ENCODE measurements at places on chromosomes 3 and 15.

- H3K4me3 ChIP-seq: no peak overlapping the region
- no peak for DNase-seq
- H3K36me3 ChIP-seq: no peaks in the 10 kb centered on the region
- no peak overlapping the region for H3K27ac ChIP-seq
- H3K4me1 ChIP-seq: no peaks in the 10 kb centered on the region
Observed at GRCh38 chr3:170523248-170523647, 62.6 kb downstream of the SLC7A14 start.

DNA sequence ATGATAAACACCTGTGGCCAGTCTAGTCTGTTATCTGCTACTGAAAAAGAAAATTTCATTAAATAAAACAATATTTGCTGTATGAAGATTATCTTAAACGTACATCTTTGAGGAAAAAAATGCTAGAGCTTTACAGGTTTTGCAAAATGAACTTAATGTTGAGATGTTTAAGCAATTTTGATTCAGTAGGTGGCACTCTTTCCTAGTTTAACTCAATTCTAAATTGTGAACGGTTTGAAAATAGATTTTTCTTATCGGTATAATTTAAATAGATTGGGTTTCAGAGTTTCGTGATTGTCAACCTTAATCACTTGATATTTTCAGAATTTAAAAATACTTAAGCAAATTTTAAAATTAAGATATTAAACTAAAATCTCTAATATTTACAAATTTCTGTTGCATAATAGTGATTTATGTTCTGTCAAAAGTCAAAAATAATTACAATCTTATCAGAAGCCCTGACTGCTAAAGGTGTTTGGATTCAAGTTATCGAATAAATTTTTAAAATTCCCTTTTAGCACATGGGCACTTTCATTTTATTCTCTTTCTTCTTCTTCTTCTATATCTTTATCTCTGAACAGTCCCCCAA lies 7.0 kb upstream of the RNF111 start:
- H3K27me3 ChIP-seq: no peaks in the 10 kb centered on the region
- peak overlapping the region; percentile 43 for H3K4me3 ChIP-seq
- DNase-seq: no peak
- no peaks in the 10 kb centered on the region for H3K36me3 ChIP-seq

DNA sequence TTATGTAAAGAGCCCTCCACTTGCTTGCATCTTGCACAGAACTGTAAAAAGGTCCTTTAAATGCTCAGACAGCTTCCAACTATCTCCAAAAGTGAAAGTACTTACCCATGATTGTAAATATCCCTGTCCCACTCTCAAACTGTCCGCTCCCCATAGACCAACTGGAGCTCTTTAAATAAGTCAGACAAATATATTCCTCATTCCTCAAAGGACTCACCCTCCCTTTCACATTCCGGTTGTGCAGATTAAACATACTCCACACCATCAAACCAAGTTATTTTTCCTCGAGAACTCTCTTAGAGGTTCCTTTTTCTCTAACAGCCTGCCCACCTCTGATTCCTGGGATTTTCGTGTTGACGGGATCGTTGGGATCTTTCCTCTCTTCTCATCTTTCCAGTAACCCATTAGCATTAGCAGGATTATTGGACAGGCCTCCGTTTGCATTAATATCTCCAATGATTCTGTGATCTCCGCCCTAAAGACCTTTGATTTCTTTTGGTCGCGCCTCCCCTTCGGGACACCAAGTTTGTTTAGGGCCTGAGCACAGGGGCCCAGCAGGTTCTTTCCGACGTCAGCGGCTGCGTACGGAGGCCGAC lies 763 bp downstream of the GOLGB1 start:
- H3K4me3 ChIP-seq: no peak overlapping the region
- DNase-seq: peak; percentile 13
- peaks cover 3% of the 10 kb centered on the region for H3K36me3 ChIP-seq
- peaks cover 14% of the 10 kb centered on the region for H3K27me3 ChIP-seq
- peaks cover 7% of the 10 kb centered on the region for H3K4me1 ChIP-seq

DNA sequence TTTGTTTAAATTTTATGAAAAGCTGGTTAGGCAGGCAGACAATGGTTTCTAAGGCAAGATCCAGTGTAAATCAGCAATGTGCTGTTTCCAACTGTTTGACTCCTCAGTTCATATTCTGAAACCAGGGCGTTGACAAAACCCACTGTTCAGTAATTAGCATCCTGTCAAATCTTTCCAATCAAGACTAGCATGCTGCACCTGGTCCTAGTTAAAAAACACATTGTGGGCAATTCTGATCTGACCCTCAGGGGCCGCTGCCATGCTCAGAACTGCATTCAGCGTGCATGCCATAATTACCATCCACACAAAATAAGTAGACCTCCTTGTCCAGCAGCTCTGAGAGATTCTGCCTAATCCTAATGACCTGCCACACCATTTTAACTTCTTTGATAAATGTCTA lies 20.9 kb upstream of the RBP1 start:
- H3K27ac ChIP-seq: no peak overlapping the region
- no peaks in the 10 kb centered on the region for H3K27me3 ChIP-seq
- H3K4me1 ChIP-seq: peaks cover 4% of the 10 kb centered on the region
- H3K4me3 ChIP-seq: no peak overlapping the region

- peaks cover 9% of the 10 kb centered on the region for H3K27me3 ChIP-seq
- peaks cover 2% of the 10 kb centered on the region for H3K4me1 ChIP-seq
- H3K4me3 ChIP-seq: no peak overlapping the region
- H3K36me3 ChIP-seq: no peaks in the 10 kb centered on the region
Observed at GRCh38 chr3:42729404-42730145, 27.0 kb upstream of the HHATL start.

- H3K27me3 ChIP-seq: no peaks in the 10 kb centered on the region
Observed at GRCh38 chr15:85691350-85692240, 103.1 kb downstream of the KLHL25 start.

DNA sequence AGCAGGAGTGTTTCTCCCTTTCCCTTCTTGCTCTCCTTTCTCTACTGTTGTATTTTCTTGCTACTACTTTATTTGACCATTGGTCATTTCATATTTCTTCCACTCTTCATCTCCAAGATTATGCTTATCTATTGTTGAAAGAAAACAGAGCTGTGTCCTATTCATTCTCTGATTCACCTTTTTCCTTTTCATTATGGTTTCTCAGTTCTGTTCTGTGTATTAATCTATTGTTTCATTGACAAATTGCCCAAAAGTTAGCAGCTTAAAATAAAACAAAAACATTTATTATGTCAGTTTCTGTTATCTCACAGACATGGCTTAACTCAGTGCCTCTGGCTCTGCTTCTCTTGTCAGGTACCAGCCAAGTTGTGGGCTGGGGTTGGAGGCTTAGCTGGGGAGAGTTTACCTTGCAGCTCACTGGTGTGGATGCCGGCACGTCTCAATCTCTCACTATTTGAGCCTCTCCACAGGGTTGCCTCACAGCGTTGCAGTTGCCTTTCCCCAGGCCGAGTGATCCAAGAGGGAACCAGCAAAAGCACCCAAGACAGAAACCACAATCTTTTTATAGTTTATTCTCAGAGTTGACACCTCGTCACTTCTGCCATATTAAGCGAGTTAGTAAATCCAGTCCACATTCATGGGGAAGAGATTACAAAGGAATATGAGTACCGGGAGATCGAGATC lies 36.9 kb upstream of the FILIP1L start:
- H3K27me3 ChIP-seq: no peaks in the 10 kb centered on the region
- H3K4me1 ChIP-seq: peaks cover 4% of the 10 kb centered on the region
- H3K36me3 ChIP-seq: peaks cover 14% of the 10 kb centered on the region
- DNase-seq: no peak
- no peak overlapping the region for H3K27ac ChIP-seq

- H3K27ac ChIP-seq: no peak overlapping the region
- H3K27me3 ChIP-seq: peaks cover 83% of the 10 kb centered on the region
- peaks cover 8% of the 10 kb centered on the region for H3K36me3 ChIP-seq
- no peak for DNase-seq
Observed at GRCh38 chr3:31979001-31979697, 1.9 kb downstream of the OSBPL10 start.

DNA sequence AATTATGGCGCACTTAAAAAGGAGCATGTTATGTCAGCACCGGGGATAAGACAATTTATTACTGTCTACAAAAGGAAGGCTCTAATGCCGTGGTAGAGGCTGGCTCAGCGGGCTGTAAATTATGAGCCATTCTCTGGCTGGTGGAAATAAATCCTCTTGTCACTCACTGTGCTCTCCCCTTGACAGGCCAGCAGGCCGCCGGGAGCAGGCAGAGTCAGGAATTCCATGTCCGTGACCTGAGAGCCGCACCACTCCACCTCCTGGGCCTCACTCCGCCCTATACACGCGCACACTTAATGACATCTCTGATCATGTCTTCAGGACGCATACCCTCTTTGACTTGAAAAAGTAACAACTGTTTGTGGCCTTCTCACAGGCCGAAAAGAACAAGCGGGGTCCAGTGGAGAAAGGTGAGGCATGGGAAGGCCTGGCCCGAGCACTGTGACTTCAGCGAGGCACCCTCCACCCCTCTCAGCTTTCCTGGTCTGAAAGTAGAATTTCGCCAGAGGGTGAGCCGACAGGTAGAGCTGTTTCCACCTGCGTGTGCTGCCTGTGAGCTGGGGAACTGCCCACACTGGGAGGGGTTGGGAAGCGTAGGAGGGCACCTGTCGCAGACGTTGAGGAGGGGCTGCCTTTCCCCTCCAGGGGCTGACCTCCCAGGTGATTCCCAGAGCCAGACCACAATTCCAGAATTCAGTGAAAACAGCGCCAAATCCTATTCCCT lies 13.2 kb upstream of the PCSK6 start:
- DNase-seq: no peak
- H3K27ac ChIP-seq: no peak overlapping the region
- H3K27me3 ChIP-seq: peaks cover 49% of the 10 kb centered on the region
- H3K36me3 ChIP-seq: peaks cover 6% of the 10 kb centered on the region
- H3K4me3 ChIP-seq: no peak overlapping the region
- H3K4me1 ChIP-seq: peaks cover 14% of the 10 kb centered on the region

DNA sequence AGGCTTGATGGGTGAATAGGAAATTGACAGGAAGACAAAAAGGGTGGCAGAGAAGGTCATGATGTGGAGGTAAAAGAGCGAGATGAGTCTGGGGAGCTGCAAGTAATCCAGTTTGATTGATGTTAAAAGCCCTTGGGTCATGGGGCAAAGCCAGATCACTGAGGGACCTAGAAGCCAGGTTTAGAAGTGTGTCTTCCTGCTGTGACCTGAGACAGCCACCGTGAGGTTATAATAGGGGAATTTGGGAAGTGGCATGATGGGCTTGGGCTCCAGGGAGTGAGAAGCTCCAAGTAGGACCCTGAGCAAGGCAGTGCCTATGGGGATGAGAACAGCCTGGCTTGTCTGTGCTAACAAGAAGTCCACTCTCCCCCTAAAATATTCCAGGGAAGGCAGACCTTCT lies 298.5 kb downstream of the RPLP1 start:
- H3K27me3 ChIP-seq: peaks cover 15% of the 10 kb centered on the region
- H3K4me1 ChIP-seq: peaks cover 41% of the 10 kb centered on the region
- no peak for DNase-seq
- H3K27ac ChIP-seq: no peak overlapping the region

DNA sequence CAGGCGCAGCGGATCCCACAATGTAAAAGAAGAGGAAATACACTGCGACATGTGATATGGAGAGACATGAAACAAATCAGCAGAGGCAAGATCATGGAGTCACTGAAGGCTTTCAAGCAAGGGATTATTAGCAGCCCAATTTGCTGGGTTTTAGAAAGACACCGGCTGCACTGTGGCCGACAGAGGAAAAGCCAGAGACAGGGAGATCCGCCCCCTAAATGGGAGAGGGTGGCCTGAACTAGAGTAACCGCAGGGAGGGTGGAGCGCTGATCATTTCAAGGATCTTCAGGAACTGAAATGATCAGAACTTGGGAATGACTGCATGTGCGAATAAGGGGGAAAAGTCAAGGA lies 612 bp upstream of the C15orf40 start:
- peaks cover 38% of the 10 kb centered on the region for H3K4me1 ChIP-seq
- DNase-seq: no peak
- H3K27ac ChIP-seq: peak overlapping the region; percentile 87
- H3K4me3 ChIP-seq: peak overlapping the region; percentile 99
- no peaks in the 10 kb centered on the region for H3K27me3 ChIP-seq
- H3K36me3 ChIP-seq: peaks cover 7% of the 10 kb centered on the region

DNA sequence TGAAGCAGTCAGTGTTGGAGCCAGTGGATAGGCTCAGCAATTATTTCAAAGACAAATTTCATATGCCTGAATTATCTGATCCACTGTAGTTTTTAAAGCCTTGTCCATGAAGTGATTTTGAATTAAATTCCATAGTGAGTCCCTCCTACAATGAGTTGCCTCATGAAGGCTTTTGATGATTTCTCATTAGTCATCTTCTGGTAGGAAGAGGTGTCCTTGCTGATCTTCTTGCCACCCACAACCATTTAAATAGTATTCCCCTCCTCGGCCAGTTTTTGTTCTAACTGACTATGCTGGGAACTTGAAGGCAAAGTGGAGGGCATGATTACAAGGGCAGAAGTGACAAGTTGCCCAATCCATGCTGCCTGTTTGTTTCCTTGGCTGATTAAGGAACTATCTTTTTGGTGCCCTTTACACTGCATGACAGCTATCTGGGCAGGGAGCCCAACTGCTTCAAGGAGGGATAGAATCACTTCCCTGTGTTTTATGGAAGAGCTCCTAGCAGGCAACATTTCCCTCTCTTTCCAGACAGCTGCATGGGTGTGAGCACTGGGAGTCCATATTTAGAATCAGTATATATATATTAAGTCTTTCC lies 617.5 kb downstream of the ZPLD1 start:
- H3K36me3 ChIP-seq: no peaks in the 10 kb centered on the region
- DNase-seq: no peak
- H3K4me3 ChIP-seq: no peak overlapping the region
- H3K27ac ChIP-seq: no peak overlapping the region

- H3K36me3 ChIP-seq: no peaks in the 10 kb centered on the region
- H3K27ac ChIP-seq: peak overlapping the region; percentile 73
- peaks cover 10% of the 10 kb centered on the region for H3K4me1 ChIP-seq
- no peaks in the 10 kb centered on the region for H3K27me3 ChIP-seq
- DNase-seq: no peak
- peak overlapping the region; percentile 72 for H3K4me3 ChIP-seq
Observed at GRCh38 chr3:195877136-195877715, 31.1 kb downstream of the TNK2 start.
